ENCODE measurements at places on chromosomes 1 and 21.

GRCh38 chr1:155962599-155963211, 15.6 kb downstream of the ARHGEF2 start:
- no peak for DNase-seq

DNA sequence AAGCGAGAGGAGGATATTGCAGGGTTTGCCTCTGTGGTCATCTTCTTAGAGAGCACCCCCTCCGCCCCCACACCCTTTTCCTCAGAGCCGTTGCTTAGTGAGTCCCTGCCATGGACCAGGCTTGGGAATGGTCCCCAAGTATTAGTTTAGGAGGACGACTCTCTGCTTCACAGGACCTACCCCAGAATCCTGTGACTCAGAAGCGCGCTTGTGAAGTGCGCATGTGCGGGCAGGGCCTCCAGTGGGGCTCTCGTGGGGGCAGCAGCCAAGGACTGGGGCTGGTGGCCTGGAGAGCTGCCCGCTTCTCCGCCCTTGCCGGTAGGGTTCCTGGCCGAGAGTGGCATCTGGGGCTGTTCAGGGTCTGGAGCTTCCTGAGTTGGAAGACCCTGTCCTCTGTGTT, 37.3 kb upstream of the HMGN1 start:
- DNase-seq: no peak

- no peak for DNase-seq
These were observed 154.8 kb upstream of the COL6A1 start for GRCh38 chr21:45826676-45827301.

GRCh38 chr1:31695327-31695726, 8.5 kb downstream of the COL16A1 start:
- DNase-seq: no peak

- peak; percentile 59 for DNase-seq
These were observed 3.6 kb downstream of the STX6 start for GRCh38 chr1:181018901-181019681.

GRCh38 chr21:42651515-42652401, 1.7 kb upstream of the PDE9A start:
- no peak for DNase-seq

DNA sequence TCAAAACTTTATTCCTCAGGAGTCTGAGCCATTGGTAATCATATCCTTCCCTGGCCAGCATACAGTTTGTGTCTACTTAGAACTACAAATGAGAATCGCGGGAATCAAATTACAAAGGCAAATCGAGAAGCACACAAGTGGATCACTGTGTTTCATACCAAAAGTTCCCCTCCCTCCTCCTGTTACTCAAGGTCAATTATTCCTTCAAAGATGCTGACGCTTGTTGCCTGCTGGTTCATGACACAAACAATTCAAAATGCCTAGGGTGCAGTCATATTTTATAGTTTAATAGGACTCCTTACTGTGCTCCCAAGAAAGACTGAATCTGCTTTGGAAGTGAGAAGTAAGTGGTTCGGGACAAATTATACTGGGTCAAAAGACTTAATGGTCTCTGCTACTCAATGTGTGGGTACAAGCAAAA, 93.0 kb upstream of the PBX1 start:
- no peak for DNase-seq

GRCh38 chr1:241836941-241837340, 11.1 kb upstream of the EXO1 start:
- no peak for DNase-seq

- DNase-seq: no peak
These were observed 102.6 kb downstream of the APP start for GRCh38 chr21:26067836-26068594.

- no peak for DNase-seq
These were observed 295.7 kb downstream of the SETD4 start for GRCh38 chr21:35764586-35764985.

DNA sequence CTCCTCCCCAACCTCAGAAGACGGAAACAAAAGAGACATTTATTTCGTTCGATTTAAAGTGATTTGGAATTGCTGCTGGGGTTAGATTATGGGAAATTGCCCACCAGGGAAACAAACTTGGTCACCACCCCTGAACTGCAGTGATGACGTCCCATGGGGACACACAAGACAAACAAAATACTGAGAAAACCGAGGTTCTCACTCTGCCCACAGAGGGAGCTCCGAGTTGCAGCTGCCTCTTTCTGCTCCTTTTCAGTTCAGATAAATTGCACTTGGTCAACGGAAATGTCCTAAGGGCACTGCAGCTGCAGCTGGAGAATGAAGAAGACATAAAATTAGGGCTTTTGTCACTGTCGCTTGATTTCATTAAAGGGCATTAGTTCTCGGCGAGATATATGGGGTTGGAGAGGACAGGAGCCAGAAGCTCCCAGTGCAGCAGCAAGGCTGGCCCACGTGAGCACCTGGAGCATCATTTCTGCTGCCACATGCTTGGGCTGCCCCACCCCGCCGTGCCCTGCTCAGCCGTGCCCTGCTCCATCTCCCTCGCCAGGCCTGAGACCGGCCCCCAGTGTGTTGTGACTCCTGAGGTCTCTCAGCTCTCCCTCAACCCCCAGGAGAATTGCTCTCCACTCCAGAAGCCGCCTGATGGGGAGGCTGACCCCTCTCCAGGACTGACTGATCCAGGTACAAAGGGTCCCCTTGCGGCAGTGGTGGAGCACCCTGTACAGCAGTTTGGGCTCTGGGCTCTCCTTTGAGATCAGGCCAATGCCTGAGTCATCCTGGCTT, 231.7 kb upstream of the AJAP1 start:
- DNase-seq: no peak

- no peak for DNase-seq
These were observed 3.1 kb downstream of the BTG2 start for GRCh38 chr1:203308328-203308922.

- no peak for DNase-seq
These were observed 154.2 kb upstream of the ZNHIT6 start for GRCh38 chr1:85862456-85862855.

- DNase-seq: no peak
These were observed 175.3 kb downstream of the PLPP3 start for GRCh38 chr1:56404066-56404465.

- DNase-seq: no peak
These were observed 57.6 kb downstream of the AKT3 start for GRCh38 chr1:243792401-243792800.

DNA sequence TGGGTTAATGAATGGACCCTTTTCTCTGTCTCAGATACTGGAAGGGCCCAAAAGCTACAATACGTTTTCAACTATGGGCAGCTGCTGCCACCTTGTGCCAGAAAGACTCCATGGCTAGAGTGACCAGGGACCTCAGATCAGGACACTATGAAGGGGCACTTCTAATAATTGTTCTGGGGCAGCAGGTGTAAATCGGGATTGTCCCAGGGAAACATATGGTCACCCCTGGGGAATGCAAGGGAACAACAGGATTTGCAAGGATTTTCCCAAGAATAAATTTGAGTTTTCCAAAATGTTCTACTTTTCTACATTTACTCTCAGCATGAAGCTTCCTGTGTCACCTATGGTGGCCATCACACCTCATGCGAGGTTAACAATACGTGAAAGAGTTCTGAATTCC, 12.0 kb upstream of the FCAMR start:
- DNase-seq: peak; percentile 47

GRCh38 chr1:28602536-28603439, 10.7 kb downstream of the RAB42 start:
- peak; percentile 33 for DNase-seq

DNA sequence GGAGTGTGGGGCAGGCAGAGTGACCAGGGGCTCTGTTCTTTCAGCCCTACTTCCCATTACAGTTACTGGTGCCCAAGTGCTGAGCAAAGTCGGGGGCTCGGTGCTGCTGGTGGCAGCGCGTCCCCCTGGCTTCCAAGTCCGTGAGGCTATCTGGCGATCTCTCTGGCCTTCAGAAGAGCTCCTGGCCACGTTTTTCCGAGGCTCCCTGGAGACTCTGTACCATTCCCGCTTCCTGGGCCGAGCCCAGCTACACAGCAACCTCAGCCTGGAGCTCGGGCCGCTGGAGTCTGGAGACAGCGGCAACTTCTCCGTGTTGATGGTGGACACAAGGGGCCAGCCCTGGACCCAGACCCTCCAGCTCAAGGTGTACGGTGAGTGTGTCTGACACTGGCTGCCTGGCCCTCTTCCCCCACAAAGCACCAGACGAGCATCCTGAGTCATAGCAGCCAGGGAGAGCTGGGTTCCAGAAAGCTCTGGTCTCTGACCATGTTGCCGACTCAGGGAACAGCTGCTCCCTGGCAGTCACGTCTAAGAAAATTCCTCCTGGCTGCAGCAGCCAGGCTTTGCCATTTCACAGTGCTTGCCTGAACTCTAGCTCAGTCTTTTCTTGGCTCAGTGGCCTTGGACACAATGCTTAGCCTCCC, 3.3 kb downstream of the SLAMF8 start:
- DNase-seq: no peak

- no peak for DNase-seq
These were observed 70.8 kb upstream of the ABCG1 start for GRCh38 chr21:42148097-42148496.

GRCh38 chr1:92352856-92353255, 54.0 kb downstream of the RPAP2 start:
- DNase-seq: no peak

GRCh38 chr1:243921111-243921510, 71.1 kb upstream of the AKT3 start:
- no peak for DNase-seq
